ENCODE measurements at places on chromosomes 5 and 9.

GRCh38 chr9:87674565-87675299 is 51.2 kb upstream of the CTSL start:
- DNase-seq: no peak

DNA sequence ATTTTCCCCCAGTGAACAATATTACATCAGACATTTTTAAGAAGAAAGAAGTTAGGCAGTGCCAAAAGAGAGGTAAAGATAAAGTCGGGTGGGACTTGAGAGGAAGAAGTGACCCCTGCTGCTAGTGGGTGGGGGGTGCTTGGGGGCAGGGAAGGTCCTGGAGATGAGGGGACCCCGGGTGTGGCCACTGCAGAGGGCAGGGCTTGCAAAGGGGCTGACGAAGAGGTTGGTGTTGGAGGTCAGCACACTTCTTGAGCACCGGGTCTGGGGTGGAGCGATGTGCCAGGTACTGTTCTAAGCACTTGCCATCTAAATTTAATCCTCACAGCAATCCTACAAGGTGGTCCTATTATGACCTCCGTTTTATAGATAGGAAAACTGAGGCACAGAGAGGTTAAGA is 62.0 kb downstream of the AMBP start:
- no peak for DNase-seq

DNA sequence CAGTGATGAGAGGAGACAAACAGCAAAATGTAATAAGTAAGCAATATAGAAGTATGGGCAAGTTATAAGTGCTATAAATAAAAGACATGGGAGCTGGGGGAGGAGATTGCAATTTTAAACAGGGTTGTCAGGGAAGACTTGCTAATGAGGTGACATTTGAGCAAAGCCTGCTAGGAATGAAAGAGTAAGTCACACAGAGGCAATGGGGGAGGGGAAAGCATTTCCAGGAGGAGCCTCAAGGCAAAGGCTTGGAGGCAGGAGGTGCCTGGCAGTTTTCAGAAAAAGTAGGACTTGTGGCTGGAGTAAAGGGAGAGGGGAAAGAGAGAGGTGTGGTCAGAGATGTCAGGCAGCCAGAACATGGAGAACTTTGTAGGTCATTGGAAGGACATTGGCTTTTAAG is 124.4 kb upstream of the NMUR2 start:
- no peak for DNase-seq

DNA sequence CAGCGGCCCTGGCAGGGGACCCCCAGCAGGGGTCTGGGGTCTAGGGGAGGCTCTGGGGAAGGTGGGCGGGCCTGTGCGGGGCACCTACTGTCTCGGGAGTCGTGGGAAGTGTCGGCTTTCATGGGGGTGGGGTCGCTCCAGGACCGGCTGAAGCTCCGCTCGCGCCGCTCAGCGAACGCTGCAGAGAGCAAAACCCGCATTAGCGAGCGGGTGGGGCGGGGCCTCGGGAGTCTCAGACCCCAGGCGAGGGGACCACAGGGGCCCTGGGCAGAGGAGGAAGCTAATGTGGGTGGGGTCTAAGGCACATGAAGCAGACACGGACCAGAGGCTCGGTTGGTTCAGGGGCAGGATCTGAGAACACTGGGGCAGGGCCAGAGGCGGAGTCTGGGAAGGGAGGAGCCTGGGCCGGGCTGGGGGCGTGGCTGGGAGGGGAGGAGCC is 5.5 kb downstream of the NSMF start:
- no peak for DNase-seq

Data from esophagus squamous epithelium (tissue), 5 donors.